ENCODE measurements at places on chromosomes 13 and 19.

DNA sequence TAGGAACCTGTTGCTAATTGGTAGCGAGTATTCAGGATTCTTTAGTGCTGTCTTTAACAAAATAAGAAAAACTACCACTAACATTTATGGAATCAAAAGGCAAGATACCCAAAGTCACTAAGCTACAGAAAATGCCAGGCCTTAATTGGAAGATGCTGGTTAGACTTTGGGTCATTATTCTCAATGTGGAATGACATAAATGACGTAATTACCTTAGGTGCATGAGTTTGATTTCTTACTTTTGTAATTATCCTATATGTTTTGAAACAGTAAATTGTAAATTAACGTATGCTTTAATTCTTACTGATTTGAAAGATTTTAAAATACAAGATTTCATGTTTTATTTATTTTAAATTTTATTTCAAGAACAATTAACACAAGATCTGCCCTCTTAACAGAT, 25.0 kb downstream of the SGCG start:
- DNase-seq = no peak
- peaks cover 28% of the 10 kb centered on the region for H3K27me3 ChIP-seq
- no peak overlapping the region for H3K4me3 ChIP-seq
- no peaks in the 10 kb centered on the region for H3K4me1 ChIP-seq
- H3K36me3 ChIP-seq = no peaks in the 10 kb centered on the region
- H3K27ac ChIP-seq = no peak overlapping the region

- H3K4me3 ChIP-seq = no peak overlapping the region
- no peak for DNase-seq
- peaks cover 15% of the 10 kb centered on the region for H3K36me3 ChIP-seq
- H3K27me3 ChIP-seq = no peaks in the 10 kb centered on the region
These were observed 858 bp upstream of the KCNRG start for GRCh38 chr13:50014386-50014785.

GRCh38 chr19:8641908-8642547, 11.6 kb downstream of the NFILZ start:
- no peak overlapping the region for H3K4me3 ChIP-seq
- H3K4me1 ChIP-seq = peaks cover 8% of the 10 kb centered on the region
- peak; percentile 70 for DNase-seq
- H3K27ac ChIP-seq = no peak overlapping the region
- H3K27me3 ChIP-seq = 0 out of 2 replicates have a peak, but pooled peaks cover 7% of the 10 kb centered on the region

DNA sequence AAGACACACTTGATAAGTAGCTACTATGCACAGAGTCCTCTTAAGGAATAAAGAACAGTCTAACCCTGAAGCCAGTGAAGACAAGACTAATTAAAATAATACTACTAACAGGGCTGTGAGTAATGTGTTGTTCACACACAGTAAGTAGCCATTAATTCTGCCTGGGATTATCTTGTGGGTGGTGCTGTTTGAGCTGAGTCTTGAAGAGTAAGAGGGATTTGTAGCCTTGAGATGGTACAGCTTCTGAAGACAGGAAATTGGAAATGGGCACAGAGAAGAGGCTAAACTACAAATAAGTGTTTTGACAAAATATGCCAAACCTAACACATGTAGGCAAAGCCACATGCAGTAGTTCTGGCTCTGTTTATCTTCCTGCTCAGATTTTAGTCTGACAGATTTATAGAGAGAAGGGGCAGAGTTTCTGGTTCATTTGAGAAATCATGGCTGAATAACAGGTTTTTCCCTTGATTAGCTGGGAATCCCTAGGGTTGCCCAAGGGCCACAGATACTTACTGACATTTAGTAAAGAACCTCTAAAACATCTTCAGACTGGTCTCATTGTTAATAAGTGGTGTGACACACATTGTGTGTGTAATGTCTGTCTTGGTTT, 38.0 kb downstream of the ITGBL1 start:
- H3K27me3 ChIP-seq = no peaks in the 10 kb centered on the region
- H3K27ac ChIP-seq = peak overlapping the region; percentile 93
- H3K4me1 ChIP-seq = peaks cover 30% of the 10 kb centered on the region
- peak; percentile 60 for DNase-seq
- H3K4me3 ChIP-seq = peak overlapping the region; percentile 36

- DNase-seq = no peak
- H3K4me3 ChIP-seq = peak overlapping the region; percentile 75
- peaks cover 4% of the 10 kb centered on the region for H3K4me1 ChIP-seq
- H3K27me3 ChIP-seq = peaks cover 5% of the 10 kb centered on the region
- no peak overlapping the region for H3K27ac ChIP-seq
- no peaks in the 10 kb centered on the region for H3K36me3 ChIP-seq
These were observed 3.1 kb downstream of the SLITRK5 start for GRCh38 chr13:87674247-87674738.

GRCh38 chr13:95505986-95506385, 46.5 kb upstream of the CLDN10 start:
- no peaks in the 10 kb centered on the region for H3K36me3 ChIP-seq
- DNase-seq = no peak
- peaks cover 8% of the 10 kb centered on the region for H3K4me1 ChIP-seq
- no peak overlapping the region for H3K27ac ChIP-seq
- no peak overlapping the region for H3K4me3 ChIP-seq

- peaks cover 13% of the 10 kb centered on the region for H3K4me1 ChIP-seq
- H3K27me3 ChIP-seq = no peaks in the 10 kb centered on the region
- no peak overlapping the region for H3K4me3 ChIP-seq
- H3K27ac ChIP-seq = no peak overlapping the region
- DNase-seq = no peak
These were observed 24.5 kb downstream of the ZDHHC20 start for GRCh38 chr13:21434588-21434987.

DNA sequence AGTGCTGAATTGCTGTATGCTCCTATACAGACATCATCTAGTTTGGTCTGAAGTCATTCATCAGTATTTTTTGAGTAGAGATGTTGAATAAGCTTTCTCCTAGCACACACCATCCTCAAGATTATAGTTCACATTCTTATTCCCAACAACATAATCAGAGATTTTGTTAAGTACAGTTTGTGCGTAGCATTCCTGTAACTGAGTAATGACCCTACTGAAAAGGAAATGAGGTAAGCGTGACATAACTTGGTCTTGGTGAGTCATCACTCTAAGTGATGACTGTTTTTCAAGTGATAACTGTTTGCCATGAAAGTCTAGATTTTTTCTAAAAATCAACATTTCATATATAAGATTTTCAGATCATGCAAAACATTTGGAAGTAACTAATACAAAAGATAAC, 18.5 kb upstream of the FAM216B start:
- H3K36me3 ChIP-seq = no peaks in the 10 kb centered on the region
- H3K4me1 ChIP-seq = peaks cover 7% of the 10 kb centered on the region
- DNase-seq = peak; percentile 44
- no peaks in the 10 kb centered on the region for H3K27me3 ChIP-seq
- peak overlapping the region; percentile 23 for H3K27ac ChIP-seq
- H3K4me3 ChIP-seq = no peak overlapping the region

DNA sequence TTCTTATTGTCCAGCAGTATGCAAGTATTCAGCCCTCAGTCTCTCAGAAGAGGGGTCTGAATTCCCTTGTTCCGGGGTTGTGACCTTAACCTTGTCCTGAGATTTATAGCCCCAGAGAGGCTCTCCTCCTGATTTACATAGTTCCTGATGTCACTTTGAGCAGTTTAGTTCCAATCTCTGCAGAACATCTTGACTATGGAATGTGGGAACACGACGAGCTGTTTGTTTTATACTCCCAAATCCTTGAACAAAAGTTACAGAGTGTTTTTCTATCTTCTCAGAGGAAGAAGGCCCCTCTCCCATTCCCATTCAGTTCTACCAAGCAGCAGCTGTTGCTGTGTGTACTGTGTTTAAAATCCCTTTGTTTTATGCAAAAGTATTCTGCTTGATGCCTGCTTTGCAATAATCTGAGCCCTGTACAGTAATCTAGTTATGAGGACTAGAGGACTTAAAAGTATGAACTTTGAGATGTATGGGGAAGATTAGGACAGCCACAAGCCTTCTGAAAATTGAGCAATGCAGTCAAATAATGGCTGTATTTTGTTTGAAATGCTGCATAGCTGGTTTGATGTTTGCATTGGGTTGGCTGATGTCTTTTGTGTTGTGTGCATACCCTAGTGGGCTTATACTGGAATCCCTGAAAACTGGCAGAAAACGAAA, 74.7 kb downstream of the KL start:
- H3K4me1 ChIP-seq = peaks cover 24% of the 10 kb centered on the region
- H3K36me3 ChIP-seq = no peaks in the 10 kb centered on the region
- no peak overlapping the region for H3K27ac ChIP-seq
- no peaks in the 10 kb centered on the region for H3K27me3 ChIP-seq

DNA sequence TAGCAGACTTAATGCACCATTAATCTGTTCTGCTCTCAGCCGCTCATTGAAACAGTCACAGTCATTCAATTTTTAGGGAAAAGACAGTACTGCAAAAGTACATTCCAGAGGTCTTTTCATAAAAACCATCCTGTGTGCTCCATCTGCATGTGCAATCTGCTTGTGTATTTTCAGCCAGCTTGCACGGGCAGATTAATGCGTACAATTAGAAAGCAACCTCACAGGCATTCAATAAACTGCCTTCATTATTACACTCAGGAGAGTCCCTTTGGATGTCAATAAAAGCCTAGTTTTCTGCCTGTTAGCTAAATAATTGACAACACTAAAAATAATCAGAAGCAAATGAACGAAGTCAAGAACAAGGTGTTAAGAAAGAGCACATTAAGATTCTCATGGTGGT, 41.9 kb downstream of the EPSTI1 start:
- no peaks in the 10 kb centered on the region for H3K36me3 ChIP-seq
- H3K27ac ChIP-seq = no peak overlapping the region
- DNase-seq = no peak
- no peaks in the 10 kb centered on the region for H3K4me1 ChIP-seq

GRCh38 chr19:51380379-51380778, 7.4 kb downstream of the LIM2 start:
- no peaks in the 10 kb centered on the region for H3K36me3 ChIP-seq
- H3K27me3 ChIP-seq = no peaks in the 10 kb centered on the region
- no peak overlapping the region for H3K27ac ChIP-seq
- peaks cover 3% of the 10 kb centered on the region for H3K4me1 ChIP-seq
- no peak overlapping the region for H3K4me3 ChIP-seq

DNA sequence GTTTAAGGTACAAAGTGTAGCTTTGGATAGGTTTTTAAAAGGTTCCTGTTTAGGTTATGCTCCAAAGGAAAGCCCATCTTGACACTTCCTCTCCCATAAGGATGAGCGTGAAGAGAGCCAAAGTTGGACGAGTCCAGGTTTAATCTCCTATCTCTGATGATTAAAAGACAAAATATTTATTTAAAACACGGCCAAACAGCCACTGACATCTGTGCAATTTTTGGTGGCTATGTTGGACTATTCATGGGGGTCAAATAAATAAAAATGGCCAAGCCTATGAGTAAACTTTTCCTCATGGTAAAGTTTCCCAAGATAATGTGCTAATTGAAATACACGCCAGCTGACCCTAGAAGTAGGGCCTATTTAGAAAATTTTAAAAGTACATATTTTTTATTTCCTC, 69.0 kb upstream of the DOCK9 start:
- H3K4me1 ChIP-seq = peaks cover 52% of the 10 kb centered on the region
- H3K36me3 ChIP-seq = no peaks in the 10 kb centered on the region
- peak overlapping the region; percentile 59 for H3K4me3 ChIP-seq
- H3K27me3 ChIP-seq = no peaks in the 10 kb centered on the region
- no peak for DNase-seq

DNA sequence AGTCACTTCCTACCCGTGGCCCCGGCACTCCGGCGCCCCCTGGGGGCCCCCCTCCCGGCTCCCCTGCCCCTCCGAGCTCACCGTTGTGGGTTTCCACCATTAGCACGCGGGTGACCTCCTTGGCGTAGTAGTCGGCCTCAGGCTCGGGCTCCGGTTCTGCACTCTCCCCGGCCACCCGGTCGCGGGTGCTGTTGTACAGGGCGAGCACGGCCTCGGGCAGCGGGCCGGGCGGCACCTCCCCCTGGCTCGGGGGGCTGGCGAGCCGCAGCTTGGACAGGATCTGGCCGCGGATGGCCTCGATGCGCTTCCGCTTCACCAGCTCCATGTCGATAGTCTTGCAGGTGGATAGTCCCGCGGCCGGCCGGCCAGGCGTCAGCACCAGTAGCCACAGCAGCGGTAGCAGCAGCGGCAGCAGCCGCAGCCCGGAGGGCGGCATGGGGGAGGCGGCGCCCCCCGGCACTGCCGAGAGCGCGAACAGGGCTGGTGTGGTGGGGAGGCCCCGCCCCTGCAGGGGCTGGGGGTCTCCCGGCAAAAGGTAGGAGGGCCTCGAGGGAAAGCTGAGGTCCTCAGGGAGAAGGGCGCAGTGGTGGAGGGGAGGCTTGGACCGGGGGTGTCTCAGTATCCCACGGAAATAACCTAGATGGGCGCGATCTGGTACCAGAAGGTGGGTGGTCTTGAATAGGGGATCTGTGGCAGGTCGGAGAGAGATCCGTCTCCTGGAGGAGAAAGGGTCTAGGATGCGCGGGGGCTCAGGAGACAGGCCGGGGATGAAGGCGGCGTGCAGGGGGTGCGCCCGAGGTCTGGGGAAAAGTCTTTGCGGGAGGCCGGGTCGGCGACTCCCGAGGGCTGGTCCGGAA, 885 bp downstream of the TGFB1 start:
- 0 out of 2 replicates have a peak, but pooled peaks cover 4% of the 10 kb centered on the region for H3K4me1 ChIP-seq
- H3K27ac ChIP-seq = no peak overlapping the region
- peak overlapping the region; percentile 86 for H3K4me3 ChIP-seq
- H3K36me3 ChIP-seq = no peaks in the 10 kb centered on the region
- H3K27me3 ChIP-seq = no peaks in the 10 kb centered on the region
- DNase-seq = peak; percentile 49

- DNase-seq = no peak
- no peak overlapping the region for H3K4me3 ChIP-seq
- H3K4me1 ChIP-seq = peaks cover 28% of the 10 kb centered on the region
- no peaks in the 10 kb centered on the region for H3K36me3 ChIP-seq
- H3K27me3 ChIP-seq = no peaks in the 10 kb centered on the region
These were observed 3.7 kb downstream of the PLEKHF1 start for GRCh38 chr19:29668746-29669609.

GRCh38 chr19:54062643-54063042, 1.1 kb downstream of the VSTM1 start:
- H3K4me3 ChIP-seq = no peak overlapping the region
- H3K27ac ChIP-seq = no peak overlapping the region
- H3K27me3 ChIP-seq = peaks cover 29% of the 10 kb centered on the region
- no peaks in the 10 kb centered on the region for H3K36me3 ChIP-seq

GRCh38 chr13:37534181-37534580, 64.4 kb downstream of the POSTN start:
- H3K4me1 ChIP-seq = no peaks in the 10 kb centered on the region
- H3K36me3 ChIP-seq = no peaks in the 10 kb centered on the region
- peak; percentile 37 for DNase-seq
- no peaks in the 10 kb centered on the region for H3K27me3 ChIP-seq
- no peak overlapping the region for H3K4me3 ChIP-seq

- peak overlapping the region; percentile 97 for H3K27ac ChIP-seq
- no peak overlapping the region for H3K4me3 ChIP-seq
- no peaks in the 10 kb centered on the region for H3K27me3 ChIP-seq
- no peaks in the 10 kb centered on the region for H3K36me3 ChIP-seq
- peak; percentile 55 for DNase-seq
- H3K4me1 ChIP-seq = peaks cover 51% of the 10 kb centered on the region
These were observed 57.0 kb downstream of the NUFIP1 start for GRCh38 chr13:44932171-44932849.
